ENCODE measurements at places on chromosomes 7 and 10.

GRCh38 chr10:114347241-114347640 is 57.1 kb downstream of the AFAP1L2 start:
- no peak for DNase-seq

DNA sequence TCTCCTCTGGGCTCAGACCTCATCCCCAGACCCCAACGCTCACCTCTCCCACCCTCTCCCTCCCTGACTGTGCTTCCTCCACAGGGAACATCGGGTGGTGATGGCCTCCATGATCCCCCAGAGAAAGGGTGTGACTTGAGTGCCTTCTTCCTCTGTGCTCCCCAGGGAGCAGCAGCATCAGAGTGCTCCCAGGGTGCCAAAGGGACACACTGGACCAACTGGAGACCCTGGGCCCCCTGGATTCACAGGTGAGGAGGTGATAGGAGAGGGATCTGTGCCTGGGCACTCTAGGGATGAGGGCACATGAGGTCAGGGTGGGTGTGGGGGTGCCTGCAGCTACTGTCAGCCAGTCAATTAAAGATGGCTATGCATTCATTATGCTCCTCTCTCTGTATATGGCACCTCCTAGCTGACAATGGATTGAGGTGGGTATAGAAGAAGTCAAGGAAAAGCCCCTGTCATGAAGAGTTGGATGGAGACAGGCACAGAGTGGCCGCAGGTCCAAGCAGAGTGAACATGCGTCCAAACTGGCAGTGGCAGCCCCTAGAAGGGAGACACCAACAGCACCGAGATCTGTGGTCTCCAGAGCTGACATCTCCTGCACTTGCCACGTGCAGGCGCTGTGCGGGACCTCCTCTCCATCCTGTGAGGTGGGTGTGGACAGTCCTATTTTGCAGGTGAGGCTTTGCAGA is 15.5 kb upstream of the VOPP1 start:
- DNase-seq = no peak

GRCh38 chr10:126104767-126105166 is 208.4 kb downstream of the FANK1 start:
- no peak for DNase-seq

- DNase-seq = no peak
Measured at GRCh38 chr7:47826754-47827153, 121.5 kb downstream of the PKD1L1 start.

DNA sequence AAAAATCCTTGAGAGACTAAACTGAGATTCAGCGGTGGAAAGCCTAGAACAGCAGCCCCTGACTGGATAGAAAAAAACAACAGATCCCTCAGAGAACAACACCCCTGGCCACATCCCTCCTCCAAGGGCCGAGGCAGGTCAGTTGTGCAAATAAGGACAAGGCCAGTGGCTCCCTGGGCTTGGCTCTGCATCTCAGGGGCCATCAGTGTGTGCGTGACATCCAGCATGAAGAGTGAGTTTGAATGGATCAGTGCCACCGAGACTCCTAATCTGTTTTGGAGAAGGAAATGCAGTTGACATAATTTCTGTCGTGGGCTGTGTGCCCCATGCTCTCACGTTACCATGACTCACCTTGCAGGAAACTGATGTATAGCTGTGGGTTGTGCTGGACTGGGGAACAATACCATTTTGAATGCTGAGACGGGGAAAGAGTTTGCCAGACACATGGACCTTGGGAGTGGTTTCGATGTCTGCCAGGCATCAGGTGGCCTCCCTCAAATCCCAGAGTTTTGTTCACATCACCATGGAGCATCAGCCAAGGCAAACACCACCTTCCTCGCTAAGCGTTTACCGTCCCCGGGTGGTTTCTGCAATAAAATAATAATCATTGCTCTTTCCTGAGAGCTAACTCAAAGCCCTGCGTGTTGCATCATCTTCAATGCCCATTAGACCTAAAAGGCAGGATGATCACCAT is 153.2 kb upstream of the FZD8 start:
- no peak for DNase-seq

- DNase-seq = no peak
Measured at GRCh38 chr7:3861941-3862340, 560.9 kb downstream of the SDK1 start.

GRCh38 chr7:111789870-111790269 is 227.6 kb upstream of the IMMP2L start:
- no peak for DNase-seq

- no peak for DNase-seq
Measured at GRCh38 chr10:15548331-15548730, 171.4 kb downstream of the ITGA8 start.

DNA sequence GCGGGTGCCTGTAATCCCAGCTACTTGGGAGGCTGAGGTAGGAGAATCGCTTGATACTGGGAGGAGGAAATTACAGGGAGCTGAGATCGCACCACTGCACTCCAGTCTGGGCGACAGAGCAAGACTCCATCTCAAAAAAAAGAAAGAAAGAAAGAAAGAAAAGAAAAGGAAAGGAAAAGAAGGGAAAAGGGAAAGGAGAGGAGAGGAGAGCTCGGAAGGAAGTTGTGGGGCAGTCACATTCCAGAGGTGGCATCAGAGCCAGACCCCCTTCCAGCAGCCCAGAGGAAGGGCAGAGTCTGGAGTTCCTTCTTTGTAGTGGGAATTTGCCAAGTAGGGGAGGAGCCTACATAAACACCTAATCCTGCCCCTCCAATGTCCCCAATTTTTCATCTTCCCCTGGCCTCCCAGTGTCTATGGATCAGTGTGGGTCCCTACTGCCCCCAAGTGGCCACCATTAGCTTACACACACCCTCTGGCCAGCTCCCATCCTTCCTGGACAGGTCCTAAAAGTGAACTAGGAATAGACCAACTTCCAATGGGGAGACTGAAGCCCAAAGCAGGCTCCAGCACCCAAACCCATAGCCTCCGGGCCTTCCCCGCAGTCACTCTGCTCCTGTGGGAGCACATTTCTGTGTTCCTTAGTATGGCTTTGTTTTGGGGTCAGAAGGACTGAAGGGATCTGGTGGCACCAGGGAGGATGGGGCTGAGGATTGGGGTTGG is 39.6 kb upstream of the HSPB1 start:
- DNase-seq = peak; percentile 70

- DNase-seq = no peak
Measured at GRCh38 chr10:88336334-88336733, 246.8 kb downstream of the RNLS start.

DNA sequence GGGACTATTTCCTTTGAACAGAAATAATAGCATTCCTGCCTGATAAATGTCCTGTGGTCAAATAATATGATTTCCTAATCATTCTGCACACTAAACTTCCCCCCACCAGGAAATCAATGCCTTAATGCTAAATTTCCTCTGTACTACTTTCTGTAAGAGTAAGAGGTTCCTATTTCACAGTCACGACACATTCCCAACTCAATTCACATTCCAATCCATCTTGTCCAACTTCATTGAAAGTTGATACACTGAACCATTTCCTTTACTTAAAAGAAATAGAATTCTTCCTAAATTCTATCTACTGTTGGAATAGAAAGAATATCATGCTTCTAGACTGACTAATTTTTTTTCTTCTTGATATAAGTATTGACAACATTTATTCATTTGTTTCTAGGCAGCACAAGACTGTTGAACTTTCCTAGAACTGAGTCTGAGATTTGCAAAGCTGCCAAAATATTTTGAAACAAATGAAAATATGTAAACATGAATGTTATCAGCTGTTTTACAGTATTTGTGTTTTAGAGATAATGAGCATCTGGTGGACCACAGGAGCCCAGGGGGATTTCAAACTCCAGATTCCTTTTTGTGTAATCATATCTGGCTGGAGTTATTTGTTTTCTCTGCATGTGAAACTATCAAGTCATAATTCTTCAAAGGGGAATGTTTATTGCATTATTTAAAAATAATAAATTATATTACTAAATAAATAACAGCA is 121.5 kb downstream of the TPST1 start:
- no peak for DNase-seq

GRCh38 chr7:55188590-55189138 is 169.8 kb downstream of the EGFR start:
- DNase-seq = no peak

GRCh38 chr7:916291-916941 is 38.1 kb downstream of the ADAP1 start:
- peak; percentile 59 for DNase-seq

DNA sequence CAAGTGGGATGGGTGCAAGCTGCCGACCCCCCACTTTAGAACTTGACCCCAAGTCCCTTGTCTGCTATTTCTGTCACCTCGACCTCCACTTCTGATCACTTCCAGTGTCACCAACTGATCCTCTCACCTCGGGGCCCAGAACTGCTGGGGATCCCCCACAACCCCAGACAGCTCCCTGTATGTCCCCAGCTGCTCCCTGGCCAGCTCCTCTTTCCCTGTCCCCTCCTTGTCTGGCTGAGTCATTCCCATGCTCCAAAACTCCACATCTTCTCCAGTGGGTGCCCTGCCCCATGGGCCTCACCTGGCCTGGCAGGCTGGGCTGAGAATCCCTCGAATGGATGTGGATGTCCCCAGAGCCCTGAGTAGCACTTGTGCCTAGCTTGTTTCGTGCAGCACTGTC is 154.3 kb upstream of the PCBD1 start:
- DNase-seq = no peak

- DNase-seq = no peak
Measured at GRCh38 chr7:151393031-151393977, 16.5 kb downstream of the WDR86 start.

DNA sequence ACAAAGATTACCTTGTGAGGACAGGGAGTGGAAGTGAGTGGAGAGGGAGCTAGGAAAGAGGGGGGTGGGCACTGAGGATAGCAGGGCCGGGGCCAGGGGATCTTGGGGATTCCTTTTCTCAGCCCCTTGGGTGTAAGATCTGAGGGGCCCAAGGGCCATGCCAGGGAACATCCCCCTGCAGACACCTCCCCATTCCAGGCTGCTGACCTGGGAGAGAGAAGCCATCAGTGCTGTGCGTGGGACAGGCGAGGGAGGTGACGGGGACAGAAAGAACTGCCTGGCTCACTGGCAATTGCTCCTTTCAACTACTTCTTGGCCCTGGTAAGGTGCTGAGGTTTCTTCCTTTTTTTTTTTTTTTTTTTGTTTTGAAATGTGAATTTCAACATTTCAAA is 12.0 kb upstream of the BTBD16 start:
- DNase-seq = no peak

DNA sequence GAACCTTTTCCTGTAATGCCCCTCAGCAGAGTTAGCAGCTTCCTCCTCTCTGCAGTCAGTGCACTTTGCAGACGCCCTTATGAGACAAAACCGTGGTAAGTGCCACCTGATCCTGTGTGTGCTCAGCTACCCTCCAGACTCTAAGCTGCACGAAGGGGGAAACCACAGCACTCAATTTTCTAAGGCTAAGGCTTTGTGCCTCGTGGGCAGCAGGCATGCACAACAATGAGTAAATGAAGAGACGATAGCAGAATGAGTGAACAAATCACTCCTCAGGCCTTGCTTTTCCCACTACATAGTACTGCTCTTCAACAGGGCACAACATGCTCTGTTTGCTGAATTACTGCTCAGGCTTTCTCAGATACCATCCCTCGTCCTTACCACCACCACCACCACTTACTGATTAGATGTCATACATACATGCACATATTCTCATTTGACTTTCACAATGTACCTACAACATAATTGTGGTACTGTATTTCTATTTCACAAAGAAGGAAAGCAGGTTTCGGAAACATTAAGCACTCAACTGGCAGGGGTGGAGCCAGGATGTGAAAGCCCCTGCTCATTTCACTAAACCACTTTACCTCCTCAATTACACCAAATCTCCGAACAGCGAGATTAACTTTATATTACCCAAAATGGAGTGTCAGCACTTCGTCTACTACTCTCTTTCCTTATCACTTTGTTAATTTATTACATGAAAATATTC is 85.4 kb downstream of the ICA1 start:
- DNase-seq = no peak

GRCh38 chr7:23261843-23262452 is 15.4 kb downstream of the GPNMB start:
- DNase-seq = no peak

GRCh38 chr7:26090927-26091519 is 61.0 kb upstream of the NFE2L3 start:
- peak; percentile 70 for DNase-seq

DNA sequence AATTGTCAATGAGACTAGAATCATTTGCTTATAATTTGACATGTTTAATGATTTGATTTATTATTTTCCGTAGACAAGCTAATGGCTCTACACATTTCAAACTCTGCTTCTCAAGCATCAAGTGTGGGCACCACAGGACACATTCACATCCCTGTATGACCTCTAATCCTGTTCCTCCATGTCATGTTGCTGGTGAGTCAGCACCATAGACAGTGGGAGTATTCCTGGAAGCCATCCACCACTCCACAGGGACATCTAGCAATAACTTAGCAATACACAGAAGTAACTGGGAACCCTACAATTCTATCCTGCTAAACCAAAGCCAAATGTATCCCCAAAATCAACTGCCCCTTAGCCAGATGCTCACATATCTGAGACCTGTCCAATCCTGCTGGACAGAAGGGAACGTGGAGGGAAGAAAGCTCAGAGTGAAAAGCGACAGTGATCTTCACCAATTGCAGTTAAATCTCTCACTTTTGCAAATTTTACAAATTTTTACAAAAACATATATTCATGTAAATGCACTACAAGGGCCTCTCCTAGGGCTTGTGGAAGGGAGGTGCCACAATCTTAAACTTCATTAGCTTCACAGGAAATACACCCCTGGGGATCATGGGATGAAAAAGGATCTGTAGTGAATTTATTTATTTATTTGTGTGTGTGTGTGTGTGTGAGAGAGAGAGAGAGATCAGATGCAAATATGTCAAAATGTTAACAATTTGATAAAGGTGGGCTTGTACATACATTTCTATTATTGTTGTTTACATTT is 126.5 kb downstream of the GFRA1 start:
- no peak for DNase-seq

DNA sequence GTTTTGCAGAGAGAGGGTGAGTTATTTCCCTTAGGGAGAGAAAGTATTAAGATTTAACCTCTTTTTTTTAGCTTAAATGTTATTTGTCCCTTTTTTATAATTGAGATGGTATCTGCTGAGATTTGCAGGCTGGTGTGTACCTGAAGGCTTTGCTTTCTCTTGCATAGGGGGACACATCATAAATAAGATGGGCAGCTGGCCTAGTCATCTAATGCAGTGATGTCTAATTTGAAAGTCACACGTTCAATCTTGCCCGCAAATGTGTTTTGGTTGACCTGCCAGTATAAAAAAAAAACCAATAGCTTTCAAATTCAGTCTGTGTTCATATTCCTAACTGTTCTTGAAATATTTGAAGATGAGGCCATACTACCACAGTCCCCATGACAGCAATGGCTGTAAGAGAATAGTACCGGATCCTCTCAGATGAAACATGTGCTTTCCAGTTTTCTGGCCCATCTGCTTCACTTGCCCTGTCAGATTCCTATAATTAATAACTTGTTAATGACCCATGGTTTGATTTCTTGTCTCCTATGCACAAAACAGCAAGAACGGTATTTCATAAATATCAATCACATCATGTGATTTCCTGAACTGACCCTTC is 914.2 kb downstream of the IPMK start:
- no peak for DNase-seq

GRCh38 chr7:101466871-101467270 is 104.2 kb downstream of the COL26A1 start:
- DNase-seq = no peak

DNA sequence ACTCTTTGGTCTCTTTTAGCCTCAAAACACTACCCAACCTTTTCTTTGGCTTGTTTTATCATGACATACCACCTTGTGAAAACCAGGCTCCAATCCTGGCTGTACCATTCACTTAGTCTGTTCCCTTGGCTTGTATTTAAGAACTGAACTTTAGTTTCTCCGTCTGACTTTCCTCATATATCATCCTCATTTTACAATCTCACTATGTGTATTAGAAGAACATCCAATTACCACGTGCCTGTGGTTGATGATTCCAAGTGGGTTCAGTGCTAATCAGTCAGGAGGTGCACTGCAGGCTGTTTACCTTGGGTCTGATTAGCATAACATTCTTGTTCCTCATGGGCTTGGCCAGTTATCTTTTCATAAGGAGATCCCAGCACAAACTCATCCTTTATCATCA is 144.8 kb upstream of the KLF14 start:
- DNase-seq = no peak

All from retina (tissue), 1 donor.